ENCODE measurements at places on chromosomes 11 and 22.

GRCh38 chr22:37428649-37429586, 1.6 kb upstream of the ELFN2 start:
- peak; percentile 49 for DNase-seq

DNA sequence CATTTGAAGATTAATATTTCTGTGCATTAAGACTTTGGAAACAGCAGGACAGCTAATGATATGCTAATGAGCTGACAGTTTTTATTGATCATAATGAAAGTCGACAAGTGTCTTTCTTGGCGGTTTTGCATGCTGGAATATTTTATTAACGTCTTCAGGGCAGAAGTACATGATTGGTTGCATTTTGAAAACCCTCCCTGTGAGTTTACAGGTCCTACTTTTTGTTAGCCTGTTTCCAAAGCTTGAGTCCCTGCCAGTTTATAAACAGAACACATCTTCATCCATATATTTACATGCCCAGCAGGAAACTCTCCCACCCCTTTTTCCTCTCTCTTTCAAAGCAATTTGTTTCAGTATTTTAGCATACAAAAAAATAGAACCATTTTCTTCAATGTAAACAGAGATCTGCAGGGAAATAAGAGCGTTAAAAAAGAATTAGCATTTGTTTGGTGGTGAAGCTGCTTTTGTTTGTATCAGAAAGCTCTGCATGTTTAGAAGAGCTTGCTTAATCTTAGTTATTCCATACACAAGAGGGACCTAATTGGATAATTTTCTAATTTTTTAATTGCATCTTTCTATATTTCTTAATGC, 243.6 kb downstream of the NELL1 start:
- DNase-seq: no peak

DNA sequence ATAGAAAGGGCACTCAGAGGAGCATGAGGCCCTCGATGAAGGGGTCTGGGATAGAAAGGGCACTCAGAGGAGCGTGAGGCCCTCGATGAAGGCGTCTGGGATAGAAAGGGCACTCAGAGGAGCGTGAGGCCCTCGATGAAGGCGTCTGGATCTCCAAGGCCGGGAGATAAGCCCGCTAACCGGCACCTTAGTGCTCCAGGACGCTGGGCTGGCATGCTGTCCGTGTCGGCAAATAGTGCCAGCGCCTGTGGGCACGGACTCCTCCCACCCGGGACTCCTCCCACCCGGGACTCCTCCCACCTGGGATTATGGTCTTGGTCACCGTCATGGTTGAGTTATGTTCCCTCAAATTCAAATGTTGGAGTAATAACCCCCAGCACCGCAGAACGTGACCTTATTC, 725.3 kb downstream of the BRD1 start:
- no peak for DNase-seq

- no peak for DNase-seq
These were observed 142.1 kb downstream of the WNT11 start for GRCh38 chr11:76064192-76064591.

GRCh38 chr22:23608583-23608982, 23.5 kb downstream of the DRICH1 start:
- peak; percentile 38 for DNase-seq

DNA sequence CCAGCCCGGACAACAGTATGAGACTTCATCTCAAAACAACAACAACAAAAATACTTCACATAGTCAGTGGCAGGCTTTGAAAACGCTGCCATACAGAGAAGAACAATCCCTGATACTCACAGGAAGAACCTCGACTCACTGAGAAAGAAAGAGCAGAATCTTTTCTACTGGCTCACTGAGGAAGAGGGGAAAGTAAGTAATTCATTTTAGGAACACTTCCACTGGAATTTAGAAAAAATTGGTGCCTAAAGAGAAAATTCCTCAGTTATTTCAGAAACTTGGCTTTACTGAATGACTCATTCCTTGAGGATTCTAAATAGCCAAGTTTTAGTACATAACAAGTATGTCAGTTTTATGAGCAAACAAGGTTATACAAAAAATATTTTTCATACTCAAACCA, 12.3 kb downstream of the NARS2 start:
- peak; percentile 85 for DNase-seq

- DNase-seq: no peak
These were observed 63.6 kb downstream of the NFAM1 start for GRCh38 chr22:42368379-42369249.

DNA sequence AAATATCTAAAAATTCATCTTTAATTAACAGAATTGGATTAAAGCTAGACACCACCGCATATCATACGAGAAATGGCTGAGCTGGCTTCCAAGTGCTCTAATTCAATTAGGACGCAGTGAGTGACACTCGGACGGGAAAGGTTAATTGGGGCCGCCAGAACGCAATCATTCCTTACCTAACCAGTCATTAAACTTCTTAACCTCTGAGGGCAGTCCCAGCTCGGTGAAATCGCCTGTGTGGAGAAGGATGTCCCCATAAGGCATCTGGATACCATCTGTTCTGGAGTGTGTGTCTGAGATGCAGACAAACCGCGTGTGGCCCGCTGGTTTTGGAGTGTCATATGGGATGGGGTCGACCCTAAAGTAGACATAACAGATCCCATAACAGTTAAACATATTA, 50.3 kb downstream of the MPPED2 start:
- no peak for DNase-seq

DNA sequence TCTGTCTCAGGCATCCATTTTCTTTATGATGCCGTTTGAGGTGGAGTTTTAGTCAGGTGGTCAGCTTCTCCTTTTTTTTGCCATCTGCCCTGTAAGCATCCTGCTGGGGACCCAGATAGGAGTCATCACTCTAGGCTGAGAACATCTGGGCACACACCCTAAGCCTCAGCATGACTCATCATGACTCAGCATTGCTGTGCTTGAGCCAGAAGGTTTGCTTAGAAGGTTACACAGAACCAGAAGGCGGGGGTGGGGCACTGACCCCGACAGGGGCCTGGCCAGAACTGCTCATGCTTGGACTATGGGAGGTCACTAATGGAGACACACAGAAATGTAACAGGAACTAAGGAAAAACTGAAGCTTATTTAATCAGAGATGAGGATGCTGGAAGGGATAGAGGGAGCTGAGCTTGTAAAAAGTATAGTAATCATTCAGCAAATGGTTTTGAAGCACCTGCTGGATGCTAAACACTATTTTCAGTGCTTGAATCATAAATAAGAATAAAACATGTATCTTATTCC, 10.9 kb upstream of the HBE1 start:
- peak; percentile 94 for DNase-seq

DNA sequence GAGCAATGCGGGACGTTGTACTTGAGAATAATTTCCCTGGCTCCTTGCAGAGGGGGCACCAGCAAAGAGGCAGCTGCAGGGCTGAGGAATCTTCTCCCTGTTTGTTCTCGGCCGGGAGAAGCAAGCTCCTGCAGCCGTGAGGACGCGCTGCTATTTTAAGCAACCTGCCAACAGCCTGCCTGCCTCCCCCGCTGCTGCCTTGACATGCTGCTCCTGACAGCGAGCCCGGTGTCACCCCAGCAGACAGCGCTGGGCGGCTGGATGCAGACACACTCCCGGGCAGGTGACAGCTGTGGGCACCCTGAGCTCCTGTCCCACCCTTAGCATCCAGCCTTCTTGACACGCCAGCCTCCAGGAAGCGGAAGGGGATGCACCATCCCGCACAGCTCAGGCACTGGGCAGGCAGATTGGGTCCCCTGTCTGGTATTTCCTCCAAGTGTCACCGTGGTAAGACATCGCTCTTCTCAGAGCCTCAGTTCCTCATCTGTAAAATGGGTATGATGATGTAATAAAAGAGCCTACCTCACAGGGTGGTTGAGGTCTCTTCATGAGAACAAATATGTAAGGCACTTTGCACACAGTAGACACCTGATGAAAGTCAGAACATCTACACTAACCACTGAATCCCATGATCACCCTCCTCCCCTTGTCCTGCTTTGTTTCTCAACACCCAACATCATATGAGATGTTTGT, 530.6 kb downstream of the MN1 start:
- DNase-seq: peak; percentile 53

DNA sequence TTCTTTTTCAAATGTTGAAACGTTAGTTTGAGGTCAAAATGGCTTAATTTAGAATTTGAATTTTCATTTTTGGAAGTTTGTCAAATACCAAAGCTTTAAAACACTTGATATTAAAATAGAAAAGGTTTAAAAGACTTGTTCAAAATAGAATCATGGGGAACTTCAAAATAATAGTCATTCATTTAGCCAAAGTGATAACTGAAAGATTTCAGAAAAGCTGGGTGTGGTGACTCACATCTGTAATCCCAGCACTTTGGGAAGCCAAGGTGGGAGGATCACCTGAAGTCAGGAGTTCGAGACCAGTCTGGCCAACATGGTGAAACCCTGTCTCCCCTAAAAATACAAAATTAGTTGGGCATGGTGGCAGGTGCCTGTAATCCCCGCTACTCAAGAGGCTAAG, 10.9 kb downstream of the GSTP1 start:
- DNase-seq: no peak

- peak; percentile 97 for DNase-seq
These were observed at the start of gene RTN3 for GRCh38 chr11:63681321-63682065. TSS of gene RTN3 (plus strand) at chr11:63681500. CDS start at chr11:63681637, 137 bp downstream.

- DNase-seq: no peak
These were observed 9.4 kb upstream of the CALCA start for GRCh38 chr11:14981507-14981906.

DNA sequence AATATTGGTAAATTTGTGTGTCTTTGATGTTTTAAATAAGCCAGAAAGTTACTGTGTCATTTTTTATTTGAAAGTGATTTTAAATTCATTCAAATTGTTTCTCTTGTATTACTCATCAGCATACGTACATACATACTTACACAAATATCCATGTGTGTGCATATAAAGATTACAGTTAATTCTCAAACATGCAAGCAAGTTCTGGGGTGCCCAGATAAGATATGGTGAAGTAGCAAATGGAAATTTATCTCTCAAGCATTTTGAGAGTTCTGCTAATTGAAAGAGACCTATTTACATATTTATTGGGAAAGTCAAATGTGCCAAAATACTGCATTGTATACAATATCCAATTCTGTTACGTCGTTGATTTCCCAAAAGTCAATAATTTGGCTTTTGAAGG, 1024.0 kb upstream of the CNTN5 start:
- DNase-seq: no peak

DNA sequence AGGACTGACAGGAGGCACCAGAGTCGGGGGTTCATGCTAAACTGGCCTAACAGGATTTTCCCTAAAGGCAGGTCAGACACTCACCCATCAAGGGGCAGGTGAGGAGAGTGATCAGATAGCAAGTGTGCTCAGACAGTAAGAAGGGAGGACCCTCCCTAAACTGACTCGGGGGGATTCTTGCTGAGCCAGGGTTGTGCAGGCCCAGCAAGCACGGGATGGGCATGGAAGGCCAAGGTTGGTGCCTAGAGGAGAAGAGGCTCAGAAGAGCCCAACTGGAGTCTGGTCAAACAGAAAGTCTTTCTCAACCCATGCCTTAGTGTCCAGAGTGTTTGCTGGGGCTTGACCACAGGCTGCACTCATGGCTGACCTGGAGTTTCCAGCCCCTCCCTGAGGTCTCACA, 6.2 kb upstream of the APOL1 start:
- DNase-seq: no peak

- DNase-seq: peak; percentile 27
These were observed 1286.5 kb upstream of the TENM4 start for GRCh38 chr11:80727315-80727714.

- DNase-seq: no peak
These were observed 48.7 kb upstream of the RASD2 start for GRCh38 chr22:35491908-35492380.

GRCh38 chr22:23549198-23549595, 30.9 kb downstream of the IGLL1 start:
- no peak for DNase-seq

DNA sequence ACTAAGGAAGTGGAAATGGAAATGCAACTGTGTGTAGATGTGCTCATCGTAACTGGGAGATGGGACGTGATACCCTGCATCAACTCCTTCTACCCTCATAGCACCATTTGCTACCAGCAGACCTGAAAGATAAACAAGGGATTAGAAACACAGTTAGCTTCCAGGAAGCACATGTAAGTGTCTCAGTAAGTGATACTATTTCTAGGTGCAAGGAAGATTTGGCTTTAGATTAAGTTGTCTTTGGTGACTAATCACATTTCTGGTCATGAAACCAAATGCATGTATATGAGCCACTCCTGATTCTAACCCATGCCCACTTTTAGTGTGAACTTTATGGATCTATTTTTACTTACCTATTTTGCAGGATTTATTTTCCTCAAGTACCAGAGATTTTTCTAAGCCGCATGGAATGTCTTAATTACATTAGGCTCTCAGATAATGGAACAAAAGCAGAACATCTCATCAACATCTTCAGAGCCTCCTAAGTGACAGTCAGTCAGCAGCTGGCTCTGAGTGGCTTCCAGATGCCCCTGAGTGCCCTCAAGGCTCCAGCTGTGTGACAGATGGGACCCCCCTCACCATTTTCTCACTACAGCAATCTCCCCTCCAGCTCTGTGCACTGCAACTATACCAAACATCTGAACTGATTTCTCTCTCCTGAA, 21.2 kb downstream of the SLC5A12 start:
- no peak for DNase-seq

DNA sequence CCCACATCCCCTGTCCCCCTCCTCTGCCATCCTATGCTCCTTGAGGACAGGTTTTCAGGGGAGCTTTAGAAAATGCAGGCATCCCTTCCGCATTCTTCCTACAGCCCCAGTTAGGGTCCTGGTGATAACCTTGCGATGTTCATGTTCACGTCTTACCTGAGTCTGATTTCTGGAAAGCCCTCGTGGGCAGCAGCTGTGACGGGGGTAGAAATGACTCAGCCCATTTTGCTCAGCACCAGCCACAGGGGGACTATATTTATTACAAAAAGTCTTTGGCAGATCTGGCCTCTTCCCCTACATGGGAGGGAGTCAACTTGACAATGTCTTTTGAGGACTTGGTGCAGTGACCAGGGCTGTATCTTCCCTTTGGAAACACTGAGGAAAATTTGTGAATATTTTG, 12.3 kb downstream of the PKNOX2 start:
- DNase-seq: no peak

DNA sequence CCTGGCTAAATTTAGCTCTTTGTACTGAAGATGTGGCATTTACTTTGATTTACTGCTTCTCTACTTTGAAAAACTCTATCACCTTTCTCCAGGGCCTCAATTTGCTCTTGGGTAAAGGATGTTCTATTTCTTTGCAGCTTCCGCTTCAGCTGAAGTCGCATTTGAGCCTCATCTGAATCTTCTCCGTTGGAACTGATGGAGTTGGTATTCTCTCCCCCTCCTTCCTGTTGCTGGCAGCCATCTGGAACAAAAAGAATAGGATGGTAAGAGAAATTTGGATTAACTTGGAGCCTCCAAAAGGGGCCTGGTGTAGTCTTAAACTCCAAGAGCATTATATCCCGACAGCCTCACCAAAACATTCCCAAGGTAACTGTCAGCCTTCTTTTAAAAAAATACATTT, 16.6 kb downstream of the PAX6 start:
- no peak for DNase-seq

DNA sequence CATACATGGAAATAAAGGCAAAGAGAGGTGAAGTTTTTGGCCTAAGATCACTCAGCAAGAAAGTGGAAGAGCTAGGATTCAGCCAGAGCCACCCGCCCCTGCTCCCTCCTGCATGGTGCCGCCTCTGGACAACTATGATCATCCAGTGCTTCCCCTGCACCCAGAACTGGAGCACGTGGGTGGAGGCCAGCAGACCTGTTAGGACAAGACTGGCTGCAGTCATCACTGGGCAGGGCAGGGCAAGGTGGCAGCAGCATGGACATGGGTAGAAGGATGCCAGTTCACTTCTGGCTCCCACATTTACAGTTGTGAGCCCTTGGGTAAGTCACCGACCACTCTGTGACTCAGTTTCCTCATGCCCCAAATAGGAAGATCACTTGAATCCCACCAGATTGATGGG, 131.0 kb downstream of the FBXO7 start:
- DNase-seq: no peak

Data from fibroblast of skin of scalp (primary cell).